A375 (cell line): ENCODE measurements at places on chromosomes 6 and 20. TPM values are rescaled to one million over a fixed set of nuclear protein-coding genes. Genes with fewer than 3 reads are reported as not detected.

Gene PCK1
- 0.04 TPM in 1 of 2 replicates, not detected in the other for total RNA-seq

Gene PPP1R16B
- total RNA-seq, result 0.03 and 0.08 TPM in 2 replicates

Gene TRIM31
- not detected in 2 replicates for total RNA-seq

Gene RFX6
- not detected in 2 replicates for total RNA-seq

Gene GSTA1
- not detected in 2 replicates for total RNA-seq

Gene SOX4
- 5.4 and 5.8 TPM in 2 replicates for total RNA-seq

Gene RNF144B
- 0.19 and 0.45 TPM in 2 replicates for total RNA-seq

Gene LSM2
- total RNA-seq, result 39.2 and 40.2 TPM in 2 replicates

Gene FBXO5
- 17.5 and 19.5 TPM in 2 replicates for total RNA-seq

Gene MAS1
- not detected in 2 replicates for total RNA-seq

Gene MYBL2
- total RNA-seq, result 53.2 and 62.7 TPM in 2 replicates

Gene TSPO2
- not detected in 2 replicates for total RNA-seq

Gene CLIC5
- 0.03 TPM in 1 of 2 replicates, not detected in the other for total RNA-seq

Gene LY6G5B
- total RNA-seq, result 1.7 and 3.4 TPM in 2 replicates

Gene SLC26A8
- not detected in 2 replicates for total RNA-seq

Gene KIAA1586
- total RNA-seq, result 11.0 and 11.6 TPM in 2 replicates

Gene RBPJL
- total RNA-seq, result not detected in 2 replicates

Gene APOM
- 0.19 and 2.5 TPM in 2 replicates for total RNA-seq

Gene SLX4IP
- 4.3 and 4.6 TPM in 2 replicates for total RNA-seq

Gene LINC00237
- total RNA-seq, result not detected in 2 replicates

Gene CCN5
- total RNA-seq, result not detected in 2 replicates

Gene OR2H2
- not detected in 2 replicates for total RNA-seq

Gene SIRPD
- not detected in 2 replicates for total RNA-seq

Gene SLC22A3
- not detected in 2 replicates for total RNA-seq

Gene OR2B6
- not detected in 2 replicates for total RNA-seq

Gene LKAAEAR1
- total RNA-seq, result 0.94 and 0.98 TPM in 2 replicates

Gene OR2J3
- not detected in 2 replicates for total RNA-seq

Gene ZNF184
- total RNA-seq, result 2.6 and 3.8 TPM in 2 replicates

Gene WFDC2
- 0.72 and 1.1 TPM in 2 replicates for total RNA-seq

Gene TUBB2B
- 10.4 and 10.9 TPM in 2 replicates for total RNA-seq
